ENCODE measurements at places on chromosomes 7 and 10.
A peak's percentile ranks its signal among the peaks of the same experiment; 100 is the strongest.

DNA sequence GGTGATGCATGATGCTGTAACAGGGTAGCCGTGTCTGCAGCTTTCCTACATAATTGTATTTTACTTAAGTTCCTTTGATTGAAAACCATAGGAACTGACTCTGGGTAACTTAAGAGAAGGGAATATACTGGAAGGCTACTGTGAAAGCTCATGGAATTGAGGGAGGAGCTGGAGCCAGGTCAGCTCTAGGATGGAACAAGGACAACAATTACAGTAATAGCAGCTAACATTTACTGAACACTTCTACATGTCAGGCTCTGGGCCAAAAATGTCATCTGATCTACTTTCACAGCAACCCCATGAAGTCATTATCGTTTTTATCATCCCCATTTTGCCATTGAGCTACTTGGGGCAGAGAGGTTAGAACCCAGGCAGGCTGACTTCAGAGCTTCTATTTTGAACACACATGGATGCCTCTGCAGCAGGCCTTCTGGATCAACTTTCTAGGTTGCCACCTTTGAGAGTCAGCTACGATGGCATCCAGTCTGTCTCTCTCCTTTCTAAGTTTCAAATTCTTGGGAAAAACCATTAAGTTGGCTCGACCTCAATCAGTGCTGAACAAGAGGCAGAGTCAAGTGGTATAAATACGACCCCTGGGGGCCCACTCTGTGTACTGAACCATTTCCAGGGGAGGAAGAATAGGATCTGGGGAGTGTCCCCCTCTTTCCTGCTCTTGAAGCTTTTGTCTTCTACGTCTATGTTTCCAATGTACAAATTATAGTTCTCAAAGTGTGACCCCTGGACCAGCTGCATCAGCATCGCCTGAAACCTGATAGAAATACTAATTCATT lies 272.3 kb upstream of the PLPP4 start:
- DNase-seq: no peak
- no peaks in the 10 kb centered on the region for H3K36me3 ChIP-seq
- no peak overlapping the region for H3K27ac ChIP-seq
- H3K4me1 ChIP-seq: no peaks in the 10 kb centered on the region

- H3K27me3 ChIP-seq: no peaks in the 10 kb centered on the region
- no peak overlapping the region for H3K4me3 ChIP-seq
- no peaks in the 10 kb centered on the region for H3K4me1 ChIP-seq
- H3K27ac ChIP-seq: no peak overlapping the region
- DNase-seq: no peak
- H3K36me3 ChIP-seq: no peaks in the 10 kb centered on the region
Measured at GRCh38 chr7:151198945-151199848, 11.1 kb downstream of the H2BK1 start.

DNA sequence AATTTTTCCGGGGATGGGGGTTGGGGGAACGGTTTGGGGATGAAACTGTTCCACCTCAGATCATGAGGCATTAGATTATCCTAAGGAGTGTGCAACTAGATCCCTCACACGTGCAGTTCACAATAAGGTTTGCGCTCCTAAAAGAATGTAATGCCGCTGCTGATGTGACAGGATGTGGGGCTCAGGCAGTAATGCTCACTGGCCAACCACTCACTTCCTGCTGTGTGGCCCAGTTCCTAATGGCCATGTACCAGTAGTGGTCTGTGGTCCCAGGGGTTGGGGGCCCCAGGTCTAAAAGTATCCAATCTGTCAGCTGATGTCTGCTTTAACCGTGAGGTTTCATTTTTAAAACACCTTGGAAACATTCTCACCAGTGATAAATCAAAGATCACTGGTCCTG lies 2.2 kb downstream of the STN1 start:
- H3K36me3 ChIP-seq: peaks cover 11% of the 10 kb centered on the region
- H3K4me1 ChIP-seq: peaks cover 18% of the 10 kb centered on the region
- no peak for DNase-seq

DNA sequence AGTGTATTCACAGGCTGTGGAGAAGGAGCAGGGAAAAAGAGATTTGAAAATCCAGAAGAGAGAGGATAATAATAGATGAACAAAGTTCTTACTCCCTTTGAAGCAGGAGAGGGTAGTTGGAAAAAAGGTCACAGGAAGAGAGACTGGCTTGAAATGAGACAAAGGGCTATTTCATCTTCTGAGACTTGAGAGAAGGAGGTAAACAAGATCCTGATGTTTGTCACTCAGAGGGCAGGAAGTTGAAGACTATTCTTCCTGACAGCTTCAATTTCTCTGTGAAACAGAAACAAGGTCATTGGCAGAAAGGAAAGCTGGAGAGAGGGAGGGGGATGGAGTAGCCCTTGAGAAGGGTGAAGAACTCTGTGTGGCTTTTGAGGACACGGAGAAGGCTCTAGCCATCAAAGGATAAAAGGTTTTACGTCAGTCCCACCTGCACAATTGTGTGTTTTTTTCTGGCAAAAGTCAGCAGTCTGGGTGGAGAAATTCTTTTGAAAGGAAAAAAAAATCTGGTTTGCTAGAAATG lies 216.1 kb upstream of the STEAP4 start:
- no peaks in the 10 kb centered on the region for H3K27me3 ChIP-seq
- no peak overlapping the region for H3K27ac ChIP-seq
- no peak for DNase-seq
- no peak overlapping the region for H3K4me3 ChIP-seq

- H3K36me3 ChIP-seq: no peaks in the 10 kb centered on the region
- no peak for DNase-seq
- no peak overlapping the region for H3K4me3 ChIP-seq
- H3K27ac ChIP-seq: no peak overlapping the region
Measured at GRCh38 chr7:131591687-131592319, 35.4 kb upstream of the PODXL start.

- peaks cover 56% of the 10 kb centered on the region for H3K36me3 ChIP-seq
- H3K27me3 ChIP-seq: no peaks in the 10 kb centered on the region
- no peak overlapping the region for H3K27ac ChIP-seq
- DNase-seq: no peak
Measured at GRCh38 chr10:74067373-74068352, 69.7 kb downstream of the VCL start.

- H3K4me3 ChIP-seq: no peak overlapping the region
- DNase-seq: no peak
- no peaks in the 10 kb centered on the region for H3K4me1 ChIP-seq
- H3K27me3 ChIP-seq: no peaks in the 10 kb centered on the region
- H3K36me3 ChIP-seq: no peaks in the 10 kb centered on the region
Measured at GRCh38 chr7:38127216-38128207, 50.5 kb upstream of the STARD3NL start.

DNA sequence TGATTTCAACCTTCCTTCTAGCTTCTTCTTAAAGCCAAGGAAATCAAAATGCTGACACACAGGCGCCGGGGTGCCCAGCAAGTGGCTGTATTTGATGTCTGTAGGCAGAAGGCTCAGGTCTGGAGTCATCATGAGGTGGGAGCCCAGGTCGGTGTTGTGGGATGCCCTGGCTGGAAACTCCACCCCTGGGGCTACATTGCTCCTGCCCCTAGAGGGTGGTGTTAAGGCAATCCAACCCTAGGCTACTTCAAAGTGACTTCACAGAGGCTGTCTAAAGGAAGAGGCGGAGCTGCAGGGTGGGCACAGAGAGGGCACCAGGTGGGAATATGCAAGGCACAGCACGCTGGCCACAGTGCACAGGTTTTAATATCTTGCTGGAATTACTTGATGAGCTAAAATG lies 200.9 kb downstream of the ADAM12 start:
- no peak for DNase-seq
- no peaks in the 10 kb centered on the region for H3K4me1 ChIP-seq
- H3K27ac ChIP-seq: no peak overlapping the region
- H3K36me3 ChIP-seq: no peaks in the 10 kb centered on the region

DNA sequence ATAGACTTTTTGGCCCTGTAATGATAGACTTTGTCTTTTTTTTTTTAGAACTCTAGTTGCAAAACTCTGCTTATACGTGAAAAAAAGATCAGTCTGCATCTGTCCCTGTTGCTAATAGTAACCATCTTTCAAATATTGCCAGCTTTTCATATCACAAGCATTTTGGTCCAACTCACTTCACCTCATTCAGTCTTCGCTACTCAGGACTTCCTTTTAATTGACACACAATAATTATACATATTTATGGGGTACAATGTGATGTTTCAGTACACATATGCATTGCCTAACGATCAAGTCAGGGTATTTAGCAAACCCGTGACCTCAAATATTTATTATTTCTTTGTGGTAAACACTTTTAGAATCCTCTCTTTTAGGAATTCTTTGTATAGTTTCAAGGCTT lies 867.0 kb upstream of the C7orf33 start:
- no peak overlapping the region for H3K27ac ChIP-seq
- no peaks in the 10 kb centered on the region for H3K4me1 ChIP-seq
- no peak overlapping the region for H3K4me3 ChIP-seq

- H3K4me1 ChIP-seq: no peaks in the 10 kb centered on the region
- H3K27ac ChIP-seq: no peak overlapping the region
- no peak overlapping the region for H3K4me3 ChIP-seq
Measured at GRCh38 chr7:106514881-106515280, 146.1 kb downstream of the CCDC71L start.

DNA sequence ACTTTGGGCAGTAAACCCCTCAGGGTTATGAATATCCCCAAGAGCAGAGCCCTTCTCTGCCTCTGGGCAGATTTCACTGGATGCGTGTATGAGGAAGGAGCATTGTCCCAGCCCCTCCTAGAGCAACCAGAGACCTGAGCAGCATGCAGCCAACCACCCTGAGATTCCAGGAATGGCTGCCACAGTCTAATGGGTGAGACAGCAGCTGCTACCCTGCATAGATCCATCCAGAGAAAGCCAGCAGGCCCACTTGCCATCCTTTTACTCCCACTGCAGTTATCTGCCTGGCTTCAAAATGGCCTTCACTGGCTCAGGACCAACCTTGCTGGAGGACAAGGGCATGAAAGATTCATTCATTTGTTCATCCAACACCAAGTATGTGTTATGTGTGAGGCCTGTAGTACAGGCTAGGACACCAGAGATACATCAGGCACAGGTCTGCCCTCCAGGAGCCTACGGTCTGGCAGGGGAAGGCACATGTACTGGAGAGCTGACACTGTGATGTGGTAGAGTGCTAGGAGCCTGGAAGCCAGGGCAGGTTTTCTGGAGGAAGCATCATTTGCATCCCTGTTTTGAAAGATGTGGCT lies 26.2 kb upstream of the C10orf105 start:
- peaks cover 12% of the 10 kb centered on the region for H3K36me3 ChIP-seq
- peaks cover 42% of the 10 kb centered on the region for H3K4me1 ChIP-seq
- no peak overlapping the region for H3K4me3 ChIP-seq
- DNase-seq: no peak
- H3K27me3 ChIP-seq: no peaks in the 10 kb centered on the region

- DNase-seq: no peak
- peaks cover 54% of the 10 kb centered on the region for H3K4me1 ChIP-seq
- H3K27ac ChIP-seq: peak within 1 kb of the TSS; percentile 98
- no peaks in the 10 kb centered on the region for H3K36me3 ChIP-seq
- H3K4me3 ChIP-seq: peak within 1 kb of the TSS; percentile 81
Measured at GRCh38 chr10:125159932-125160855, at the start of gene CTBP2. TSS of gene CTBP2 (minus strand) at chr10:125160563.

DNA sequence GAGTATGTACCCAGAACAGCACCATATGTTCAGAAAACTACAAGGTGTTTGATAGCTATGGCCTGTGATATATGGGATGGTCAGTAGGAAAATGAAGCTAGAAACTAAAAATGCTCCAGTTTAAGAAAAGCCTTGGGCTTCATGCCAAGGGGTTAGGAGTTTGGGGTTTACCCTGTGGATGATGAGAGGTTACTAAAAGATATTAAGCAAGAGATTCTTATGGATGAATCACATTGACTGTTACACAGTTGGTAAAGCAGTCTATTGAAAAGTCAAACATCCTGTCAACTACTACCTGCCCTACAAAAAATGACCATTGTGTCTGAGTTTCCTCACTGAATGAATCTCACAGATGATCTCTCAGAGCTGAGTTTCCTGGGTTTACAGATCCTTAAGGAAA lies 166.2 kb upstream of the INHBA start:
- H3K36me3 ChIP-seq: no peaks in the 10 kb centered on the region
- no peak overlapping the region for H3K4me3 ChIP-seq
- H3K27me3 ChIP-seq: no peaks in the 10 kb centered on the region

- no peak within 1 kb of the TSS for H3K4me3 ChIP-seq
- no peak for DNase-seq
- peaks cover 24% of the 10 kb centered on the region for H3K4me1 ChIP-seq
Measured at GRCh38 chr7:28411876-28412662, at the start of gene CREB5. TSS of gene CREB5 (plus strand) at chr7:28412518. CDS start at chr7:28412915, 397 bp downstream.

DNA sequence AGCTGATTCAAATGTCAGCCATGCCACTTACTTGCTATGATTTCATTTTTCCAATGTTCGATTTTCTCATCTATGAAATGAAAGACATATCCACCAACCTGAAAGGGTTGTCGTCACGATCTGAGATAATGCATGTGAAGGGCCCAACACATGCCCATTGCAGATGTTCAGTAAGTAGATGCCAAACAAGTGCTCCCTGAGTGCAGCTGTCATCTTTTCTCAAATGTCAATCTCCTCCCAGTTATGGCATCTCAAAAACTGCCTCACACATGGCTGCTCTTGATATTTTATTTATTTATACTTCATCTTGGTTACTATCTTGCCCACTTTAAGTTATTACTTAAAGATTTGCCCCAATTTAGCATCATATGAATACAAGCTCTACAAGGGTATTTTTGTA lies 16.8 kb downstream of the CPEB3 start:
- no peaks in the 10 kb centered on the region for H3K27me3 ChIP-seq
- H3K36me3 ChIP-seq: no peaks in the 10 kb centered on the region
- no peak overlapping the region for H3K27ac ChIP-seq
- H3K4me1 ChIP-seq: no peaks in the 10 kb centered on the region
- no peak overlapping the region for H3K4me3 ChIP-seq
- DNase-seq: no peak

GRCh38 chr10:112970021-112970420 lies 20.0 kb downstream of the TCF7L2 start:
- no peak for DNase-seq
- H3K27ac ChIP-seq: no peak overlapping the region
- H3K27me3 ChIP-seq: no peaks in the 10 kb centered on the region

GRCh38 chr7:115782696-115783490 lies 247.7 kb downstream of the TFEC start:
- H3K27me3 ChIP-seq: no peaks in the 10 kb centered on the region
- H3K4me1 ChIP-seq: peaks cover 7% of the 10 kb centered on the region
- H3K4me3 ChIP-seq: no peak overlapping the region
- no peak for DNase-seq

DNA sequence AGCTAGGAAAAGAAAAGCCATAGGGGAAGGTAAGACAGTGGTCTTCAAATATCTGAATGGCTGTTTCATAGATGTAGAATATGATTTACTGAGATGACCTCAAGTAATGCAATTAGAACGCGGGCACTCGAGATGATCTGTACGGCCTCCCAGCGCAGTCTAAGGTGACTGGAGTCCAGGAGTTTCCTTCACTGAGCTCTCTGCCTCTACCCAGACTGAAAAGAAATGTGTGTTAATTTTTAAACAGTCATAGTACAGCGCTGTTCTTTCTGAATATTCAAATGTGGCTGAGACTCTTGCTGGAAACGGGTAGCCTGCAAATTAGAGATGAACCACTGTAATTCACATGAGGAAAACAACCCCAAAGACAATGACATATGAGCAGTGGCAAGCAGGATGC lies 562.4 kb upstream of the AUTS2 start:
- H3K27ac ChIP-seq: no peak overlapping the region
- no peaks in the 10 kb centered on the region for H3K27me3 ChIP-seq
- H3K4me3 ChIP-seq: no peak overlapping the region
- no peaks in the 10 kb centered on the region for H3K36me3 ChIP-seq

- no peak for DNase-seq
- no peaks in the 10 kb centered on the region for H3K27me3 ChIP-seq
- H3K4me1 ChIP-seq: no peaks in the 10 kb centered on the region
- no peaks in the 10 kb centered on the region for H3K36me3 ChIP-seq
- H3K27ac ChIP-seq: no peak overlapping the region
Measured at GRCh38 chr7:78175330-78176100, 376.9 kb downstream of the PHTF2 start.
